ENCODE measurements at places on chromosomes 3 and 15.

GRCh38 chr3:72630327-72630968 lies 217.8 kb downstream of the SHQ1 start:
- DNase-seq, result no peak

GRCh38 chr3:142588703-142589102 lies 7.5 kb upstream of the PLS1 start:
- DNase-seq, result no peak

DNA sequence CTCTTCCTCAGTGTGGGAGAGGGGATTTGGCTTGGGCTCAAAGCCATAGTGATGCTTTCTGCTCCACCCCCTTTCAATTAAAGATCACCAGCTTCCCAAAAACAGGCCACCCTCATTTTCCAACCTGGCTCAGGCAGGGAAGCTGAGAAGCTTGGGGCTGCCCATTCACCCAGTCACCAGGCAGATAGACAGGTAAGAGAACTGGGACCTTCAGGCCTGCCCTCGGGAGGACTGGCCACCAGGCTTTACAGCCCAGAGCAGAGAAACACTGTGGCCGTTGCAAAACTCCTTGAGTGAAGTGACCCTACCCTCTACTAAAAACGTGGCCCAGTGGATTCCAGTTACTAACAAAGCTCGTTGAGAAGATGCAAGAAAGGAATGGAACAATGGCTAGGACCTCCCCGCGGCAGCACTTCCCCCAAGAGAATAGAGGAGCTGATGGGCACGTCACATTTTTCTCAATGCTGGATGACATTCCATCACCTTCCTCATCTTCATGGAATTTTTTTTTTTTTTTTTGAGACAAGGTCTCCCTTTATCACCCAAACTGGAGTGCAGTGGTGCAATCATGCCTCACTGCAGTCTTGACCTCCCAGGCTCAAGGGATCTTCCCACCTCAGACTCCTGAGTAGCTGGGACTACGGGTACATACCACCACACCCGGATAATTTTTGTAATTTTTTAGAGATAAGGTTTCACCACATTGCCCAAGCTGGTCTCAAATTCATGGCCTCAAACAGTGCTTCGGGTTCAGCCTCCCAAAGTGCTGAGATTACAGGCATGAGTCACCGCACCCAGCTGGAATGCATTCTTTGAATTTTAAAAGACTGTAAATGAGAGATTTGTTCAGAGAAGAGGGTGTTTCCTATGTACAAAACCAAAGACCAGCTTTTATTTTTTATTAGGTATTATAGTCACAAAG lies 37.9 kb downstream of the LIPC start:
- peak; percentile 97 for DNase-seq

DNA sequence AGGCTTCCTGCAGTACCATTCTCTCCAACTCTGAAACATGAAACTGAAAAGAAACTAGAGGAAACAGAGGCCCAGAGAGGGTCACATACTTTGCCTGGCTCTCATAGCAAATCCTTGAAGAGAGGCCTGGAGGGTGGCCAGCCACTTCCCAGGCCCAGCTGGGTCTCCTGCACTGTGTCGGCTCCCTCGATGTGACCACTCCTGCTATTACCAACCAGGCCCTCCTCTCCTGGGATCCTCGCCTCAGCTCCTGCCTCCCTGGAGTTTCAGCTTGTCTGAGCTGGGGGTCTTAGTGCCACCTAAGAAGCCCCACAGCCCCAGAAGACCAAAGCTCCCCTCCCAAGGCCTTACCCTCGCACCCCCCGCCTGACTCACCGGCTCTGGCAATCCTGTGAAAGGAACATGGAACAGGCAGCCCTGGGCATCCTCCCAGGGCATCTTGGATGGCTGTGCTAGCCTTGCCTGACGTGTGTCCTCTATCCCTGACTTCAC lies 4.6 kb downstream of the LOXL1 start:
- no peak for DNase-seq

- DNase-seq, result peak; percentile 14
These were observed 370.3 kb upstream of the DPPA4 start for GRCh38 chr3:109707617-109708016.

DNA sequence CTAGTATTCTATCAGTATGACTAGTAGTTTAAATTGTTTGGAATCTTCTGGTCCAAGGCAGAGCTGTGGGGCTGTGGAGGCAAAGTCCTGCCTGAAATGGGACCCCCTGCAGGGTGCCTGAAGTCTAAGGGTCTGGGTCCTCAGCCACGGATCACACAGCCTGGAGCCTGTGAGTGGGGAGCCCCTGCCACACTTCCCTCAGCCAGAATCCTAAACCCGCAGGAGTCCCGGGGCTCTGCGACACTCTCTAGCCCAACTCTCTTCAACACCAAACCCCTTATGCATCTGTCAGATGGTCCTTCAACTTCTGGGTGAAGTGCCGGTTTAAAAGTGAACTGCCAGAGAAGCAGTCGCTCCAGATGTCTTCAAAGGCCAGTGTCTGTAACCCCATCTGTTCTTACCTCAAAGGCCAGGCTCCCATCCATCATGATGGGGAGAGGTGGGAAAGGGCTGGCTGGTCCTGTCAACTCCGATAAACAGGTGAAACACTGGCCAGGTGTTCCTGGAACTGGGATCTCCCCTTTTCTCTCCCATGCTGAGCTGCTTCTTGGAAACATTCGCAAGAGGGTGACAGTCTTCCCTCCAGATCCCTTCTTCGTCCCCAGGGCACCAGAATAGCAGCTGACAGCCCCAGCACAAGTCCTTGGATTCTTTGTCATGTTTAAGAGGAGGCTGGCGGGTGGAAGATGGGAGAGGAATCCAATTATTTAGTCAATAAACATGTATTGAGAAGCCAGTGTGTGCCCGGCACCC lies 45.6 kb downstream of the CPN2 start:
- no peak for DNase-seq

DNA sequence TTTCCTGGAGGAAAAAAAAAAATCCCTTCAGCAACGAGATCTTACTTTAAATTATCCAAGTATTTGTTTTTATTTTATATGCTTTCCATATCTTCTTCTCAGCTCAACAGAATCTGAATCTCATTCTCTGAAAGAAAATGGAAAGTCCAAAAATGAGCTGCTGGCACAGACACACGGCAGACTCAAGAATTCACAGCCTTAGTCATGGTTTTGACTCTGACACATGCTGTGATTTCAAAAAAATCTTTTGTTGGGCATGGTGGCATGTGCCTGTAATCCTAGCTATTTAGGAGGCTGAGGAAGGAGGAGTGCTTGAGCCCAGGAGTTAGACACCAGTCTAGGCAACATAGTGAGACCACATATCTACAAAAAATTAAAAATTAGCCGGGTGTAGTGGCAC lies 565.0 kb downstream of the MAGI1 start:
- DNase-seq, result peak; percentile 5

GRCh38 chr3:69881756-69882428 lies 117.6 kb upstream of the SAMMSON start:
- no peak for DNase-seq

DNA sequence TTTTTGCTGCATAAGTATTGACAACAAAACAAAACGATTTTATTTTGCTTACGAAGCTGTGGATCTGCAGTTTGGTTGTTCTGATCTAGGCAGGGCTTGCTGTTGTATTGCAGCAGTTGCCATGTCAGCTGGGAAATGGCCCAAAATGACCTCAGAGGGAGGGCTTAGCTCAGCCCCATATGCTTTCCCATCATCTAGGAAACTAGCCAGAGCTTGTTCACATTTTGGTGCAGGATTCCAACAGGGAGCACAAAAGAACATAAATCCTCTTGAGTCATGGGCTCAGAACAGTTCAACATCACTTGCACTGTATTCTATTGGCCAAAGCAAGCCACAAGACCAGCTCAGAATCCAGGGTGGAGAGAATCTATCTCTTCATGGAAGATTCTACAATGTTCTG lies 42.2 kb upstream of the ROBO2 start:
- no peak for DNase-seq

DNA sequence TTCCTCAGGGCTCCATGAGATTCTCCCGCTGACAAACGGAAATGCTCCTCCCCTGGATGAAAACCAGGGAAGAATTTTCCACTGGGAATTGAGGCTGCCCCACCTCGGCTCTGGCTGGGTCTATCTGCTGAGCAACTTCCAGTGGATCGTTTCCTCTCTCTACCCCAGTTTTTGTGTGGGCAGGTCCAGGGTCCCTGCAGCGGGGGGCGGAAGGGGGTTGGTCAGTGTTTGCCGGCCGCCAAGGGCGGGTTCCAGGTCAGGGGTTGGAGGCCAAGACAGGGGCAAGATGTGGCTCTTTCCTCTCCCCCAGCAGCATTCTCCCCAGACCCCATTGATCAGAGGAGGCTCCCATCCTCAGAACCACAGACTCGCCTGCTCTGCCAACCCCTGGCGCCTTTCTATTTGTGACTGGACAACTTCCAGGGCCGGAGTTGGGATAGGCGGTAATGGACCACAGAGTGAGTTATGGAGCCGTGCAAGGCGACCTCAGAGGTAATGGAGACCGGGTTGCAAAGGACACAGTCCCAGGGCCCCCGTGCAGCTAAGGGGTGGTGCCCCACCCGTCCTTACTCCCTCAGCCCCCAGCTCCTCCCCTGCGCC lies 92.2 kb downstream of the WNT7A start:
- DNase-seq, result no peak

GRCh38 chr3:77539677-77540076 lies 499.8 kb downstream of the ROBO2 start:
- no peak for DNase-seq

DNA sequence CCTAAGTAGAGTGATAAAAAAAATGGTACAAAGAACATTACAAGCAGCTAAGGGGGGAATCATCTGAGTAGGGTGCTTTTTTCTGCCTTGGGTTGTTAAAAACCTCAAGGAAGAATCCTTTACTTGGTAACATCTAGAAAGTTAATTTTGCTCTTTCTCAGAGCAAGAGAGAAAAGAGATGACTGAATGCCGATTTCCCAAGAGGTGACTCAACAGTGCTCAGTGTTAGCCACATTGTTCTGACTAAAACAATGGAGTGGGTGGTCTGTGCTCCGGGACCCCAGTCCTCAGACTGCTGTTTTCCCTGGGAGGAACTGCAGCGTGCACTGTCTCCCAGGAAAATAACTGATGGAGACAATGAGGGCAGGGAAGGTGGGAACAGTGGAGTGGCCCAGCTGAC lies 41.1 kb upstream of the RASGRP1 start:
- DNase-seq, result no peak

DNA sequence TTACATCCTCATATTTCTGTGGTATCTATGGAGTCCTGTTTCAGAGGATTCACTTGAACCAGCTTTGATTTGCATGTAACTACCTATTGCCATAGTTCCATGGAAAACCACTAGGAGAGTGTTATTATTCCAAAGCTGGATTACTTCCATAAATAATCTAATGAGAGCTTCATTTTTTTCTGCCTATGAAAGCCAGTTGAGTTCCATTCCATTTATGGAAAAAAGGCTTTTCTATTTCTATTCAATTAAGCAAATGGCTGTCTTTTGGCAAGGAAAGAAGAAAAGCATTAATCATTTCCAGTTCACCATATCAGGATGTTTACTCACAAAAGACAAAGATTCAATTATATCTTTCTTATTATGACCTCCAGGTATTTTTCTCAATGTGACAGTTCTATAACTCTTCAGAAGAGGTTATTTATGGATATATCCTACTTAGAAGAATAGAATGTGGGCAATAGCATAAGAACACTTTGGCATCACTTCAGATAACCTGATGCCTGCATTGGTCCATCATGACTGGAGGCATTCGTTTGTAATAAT lies 259.9 kb upstream of the ZPLD1 start:
- no peak for DNase-seq

GRCh38 chr3:24657870-24658510 lies 163.3 kb upstream of the THRB start:
- DNase-seq, result no peak

DNA sequence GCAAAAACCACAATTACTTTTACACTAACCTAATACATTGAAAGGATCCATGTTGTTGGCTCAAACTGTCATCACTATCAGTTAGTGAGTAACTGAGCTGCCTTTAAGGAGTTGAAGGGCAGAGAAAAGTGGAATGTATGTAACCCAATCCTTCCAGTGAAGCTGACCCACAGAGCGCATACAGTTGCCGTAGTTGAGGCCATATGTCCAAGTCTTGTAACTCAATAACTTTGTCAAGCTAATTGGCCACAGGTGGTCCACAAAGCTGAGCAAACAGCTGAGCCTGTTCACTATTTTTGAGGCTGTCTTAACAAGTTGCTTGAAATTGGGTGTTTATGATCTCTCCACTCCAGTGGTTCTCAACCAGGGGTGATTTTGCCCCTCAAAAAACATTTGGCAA lies 169.0 kb upstream of the SLC24A5 start:
- no peak for DNase-seq

DNA sequence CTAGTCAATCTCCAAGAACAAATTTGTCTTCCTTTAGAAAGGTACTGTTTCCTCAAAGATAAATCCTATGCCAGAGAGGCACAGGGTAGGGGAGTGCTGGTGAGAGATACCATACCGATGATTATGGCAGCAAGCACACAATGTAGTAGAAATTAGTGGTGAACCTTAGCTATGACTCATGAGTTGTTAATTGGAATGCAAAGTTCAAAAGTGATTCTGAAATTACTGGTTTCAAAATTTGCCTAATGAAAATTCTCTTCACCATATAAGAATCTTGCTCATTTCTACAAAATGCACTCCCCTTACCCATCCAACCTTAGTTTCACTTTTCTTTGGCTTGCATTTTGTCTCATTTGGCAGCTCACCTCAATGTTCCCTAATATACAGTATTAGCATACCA lies 139.5 kb upstream of the SLC2A2 start:
- no peak for DNase-seq

DNA sequence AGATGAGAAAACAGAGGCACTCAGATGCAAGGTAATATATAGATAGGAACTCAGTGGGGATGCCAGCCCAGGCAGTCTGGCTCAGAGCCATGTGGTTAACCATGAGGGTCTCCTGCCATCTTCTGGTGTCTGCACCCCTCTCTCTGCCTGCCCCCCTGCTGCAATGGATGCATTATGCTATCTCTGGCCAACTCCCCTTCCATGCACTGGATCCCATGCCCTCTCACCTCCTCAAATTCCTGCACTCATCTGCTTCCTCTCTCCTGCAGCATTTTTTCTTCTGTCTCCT lies 163.2 kb downstream of the STT3B start:
- DNase-seq, result no peak

DNA sequence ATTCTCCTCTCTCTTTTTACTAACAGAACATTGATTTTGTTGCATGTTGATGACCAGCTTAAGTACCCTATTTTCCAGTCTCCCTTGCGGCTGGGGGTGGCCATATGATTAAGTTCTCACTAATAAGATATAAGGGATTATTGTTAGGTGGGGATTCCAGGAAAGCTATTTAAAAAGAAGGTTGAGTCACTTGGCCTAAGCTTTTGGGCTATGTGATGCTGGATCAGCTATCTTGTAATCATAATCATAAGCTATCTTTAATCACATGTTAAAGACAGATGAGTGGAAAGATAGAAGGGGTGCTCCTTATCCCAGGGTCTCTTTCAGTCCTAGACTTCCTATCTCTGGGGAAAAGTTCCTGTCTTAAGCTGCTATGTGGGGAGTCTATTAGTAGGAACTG lies 59.9 kb downstream of the CGNL1 start:
- no peak for DNase-seq

DNA sequence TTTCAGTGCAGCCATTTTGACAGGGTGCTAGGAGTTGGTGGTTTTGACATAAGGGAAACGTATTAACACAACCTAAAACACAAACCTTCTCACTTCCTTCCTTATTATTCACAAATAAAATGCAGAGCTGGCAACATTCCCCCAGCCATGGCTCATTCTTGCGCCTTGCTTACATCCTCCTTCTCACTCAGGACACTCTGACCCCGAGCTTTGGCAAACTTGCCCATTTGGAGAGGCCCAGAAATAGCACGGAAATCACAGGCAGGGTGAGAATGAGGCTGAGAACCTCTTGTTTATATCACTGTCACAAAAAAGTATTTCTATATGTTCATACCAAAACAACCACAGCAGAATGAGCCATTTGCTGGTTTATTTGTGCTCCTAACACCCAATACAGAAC lies 244.3 kb downstream of the NTRK3 start:
- no peak for DNase-seq
